ENCODE measurements at places on chromosomes 4 and X.

GRCh38 chr4:48756689-48757220 lies 23.3 kb downstream of the FRYL start:
- no peak for DNase-seq

DNA sequence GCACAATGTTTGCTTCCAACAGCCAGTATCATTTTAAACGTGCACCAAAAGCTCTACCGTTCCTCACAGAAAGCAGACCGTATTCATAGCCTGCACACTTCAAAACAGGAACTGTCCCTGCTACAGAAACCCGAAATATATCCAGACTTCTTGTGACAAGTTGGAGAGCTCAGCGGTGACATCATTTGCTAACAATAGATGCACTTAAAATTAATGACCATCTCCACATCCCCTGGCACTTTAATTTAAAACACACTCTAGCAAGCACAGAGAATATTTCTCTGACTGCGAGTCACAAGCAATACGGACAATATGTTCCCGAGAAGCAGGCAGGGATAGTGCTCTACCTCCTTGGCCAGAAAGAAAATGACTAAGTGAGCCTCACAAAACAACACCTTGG lies 2.5 kb downstream of the NYX start:
- DNase-seq = no peak

GRCh38 chrX:38804432-38804681 lies 3.1 kb downstream of the MID1IP1 start:
- no peak for DNase-seq

DNA sequence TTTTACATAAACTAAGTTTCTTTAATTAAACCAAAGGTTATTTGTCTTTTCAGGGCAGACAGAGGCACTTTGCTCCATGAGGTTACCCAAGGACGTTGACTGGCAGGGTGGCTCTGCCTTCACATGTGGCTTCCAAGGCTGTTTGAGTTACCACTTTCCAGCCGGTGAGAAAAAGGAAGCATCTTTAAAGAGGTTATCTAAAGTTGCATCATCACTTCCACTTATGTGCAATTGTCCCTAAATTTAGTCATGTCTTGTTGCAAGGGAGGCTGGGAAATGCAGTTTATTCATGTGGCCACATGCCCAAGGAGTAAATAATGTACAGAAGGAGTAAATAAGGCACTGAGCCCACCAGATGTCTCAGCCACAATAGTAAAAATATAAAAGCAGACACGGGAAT lies 29.0 kb upstream of the RAP1GDS1 start:
- no peak for DNase-seq

DNA sequence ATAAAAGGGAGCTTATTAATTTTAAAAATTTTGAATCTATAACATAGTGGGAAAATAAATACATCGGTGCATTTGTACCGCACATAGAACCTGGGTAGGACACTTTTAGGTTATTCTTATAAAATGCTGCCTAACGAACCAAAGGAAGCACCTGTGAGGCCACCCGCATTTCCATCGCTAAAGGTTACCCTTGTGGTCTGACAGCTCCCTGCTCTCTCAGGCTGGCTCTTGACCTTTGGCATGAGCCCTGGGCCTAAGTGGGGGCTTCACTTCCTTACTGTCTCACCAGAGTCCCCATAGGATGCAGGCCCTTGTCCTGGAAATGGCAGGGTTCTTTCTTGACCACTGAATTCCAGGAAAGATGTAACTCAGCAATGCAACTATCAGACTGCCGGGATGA lies 46.0 kb downstream of the HADH start:
- DNase-seq = no peak

DNA sequence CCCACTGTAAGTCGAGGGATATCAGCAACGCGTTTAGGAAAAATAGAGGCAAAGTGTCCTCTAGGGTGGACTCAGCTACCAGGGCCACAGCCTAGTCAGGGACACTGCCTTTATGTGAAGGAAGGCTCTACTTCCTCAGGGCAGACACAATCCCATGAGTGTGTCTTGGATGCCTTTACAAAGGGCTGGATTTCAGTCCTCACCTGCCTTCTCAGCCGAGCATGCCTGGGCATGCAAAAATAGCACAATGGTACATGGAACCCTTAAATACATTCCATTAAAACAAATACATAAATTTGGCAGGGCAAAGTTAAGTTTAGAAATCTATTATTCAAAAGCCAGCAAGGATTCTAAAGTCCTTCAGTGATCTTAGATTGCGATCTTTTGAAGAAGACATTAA lies 51.1 kb downstream of the DMD start:
- no peak for DNase-seq

DNA sequence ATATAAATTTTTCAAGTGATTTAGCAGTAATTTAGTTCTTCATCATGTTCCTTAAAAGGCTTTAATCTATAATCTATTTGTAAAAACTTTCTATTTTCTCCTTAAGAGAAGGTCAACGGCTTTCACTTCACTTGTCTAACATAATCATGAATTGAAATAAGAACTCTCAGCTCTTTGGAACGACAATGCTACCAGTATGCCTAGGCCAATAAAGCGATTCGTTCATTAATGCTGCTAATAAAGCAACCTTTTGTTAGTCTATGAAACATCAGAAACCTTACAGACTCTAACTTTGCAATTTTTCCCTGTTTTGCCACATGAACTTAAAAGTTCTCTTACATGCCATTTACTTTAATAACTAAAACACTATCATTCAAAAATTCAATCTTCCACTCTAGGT lies 47.6 kb downstream of the FBXW7 start:
- DNase-seq = no peak

DNA sequence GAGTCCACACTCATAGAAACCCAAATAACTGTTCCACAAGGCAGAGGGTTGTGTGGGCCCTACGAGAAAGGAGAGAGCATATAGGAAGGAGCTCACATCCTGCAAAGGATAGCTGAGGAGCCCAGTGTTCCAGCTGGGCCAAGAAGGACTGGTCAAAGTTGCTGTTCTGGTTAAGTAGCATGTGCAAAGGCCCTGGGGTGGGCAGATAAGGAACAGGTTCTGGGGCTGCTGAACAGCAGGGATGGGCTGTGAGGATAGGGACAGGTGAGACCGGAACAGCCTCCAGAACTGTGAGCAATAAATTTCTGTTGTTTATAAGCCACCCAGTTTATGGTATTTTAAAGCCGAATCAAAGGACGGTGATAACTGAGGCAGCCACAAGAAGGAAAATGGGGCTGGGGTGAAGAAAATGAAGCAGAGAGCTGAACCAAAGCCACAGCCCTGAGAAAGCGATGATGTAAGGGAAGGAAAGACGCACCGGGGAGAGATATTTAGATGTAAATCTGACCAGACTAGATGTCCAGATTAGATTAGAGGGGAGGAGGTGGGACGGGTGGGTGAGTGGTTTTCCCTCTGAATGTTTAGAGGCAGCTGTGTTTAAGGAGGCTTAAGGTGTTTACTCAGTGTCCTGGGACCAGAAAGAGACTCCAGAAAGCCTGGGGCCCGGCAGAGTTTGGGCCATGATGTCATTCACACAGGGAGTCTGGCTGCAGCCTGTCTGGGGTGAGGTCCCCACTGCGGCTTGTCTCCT lies 180.8 kb upstream of the BCOR start:
- DNase-seq = no peak

DNA sequence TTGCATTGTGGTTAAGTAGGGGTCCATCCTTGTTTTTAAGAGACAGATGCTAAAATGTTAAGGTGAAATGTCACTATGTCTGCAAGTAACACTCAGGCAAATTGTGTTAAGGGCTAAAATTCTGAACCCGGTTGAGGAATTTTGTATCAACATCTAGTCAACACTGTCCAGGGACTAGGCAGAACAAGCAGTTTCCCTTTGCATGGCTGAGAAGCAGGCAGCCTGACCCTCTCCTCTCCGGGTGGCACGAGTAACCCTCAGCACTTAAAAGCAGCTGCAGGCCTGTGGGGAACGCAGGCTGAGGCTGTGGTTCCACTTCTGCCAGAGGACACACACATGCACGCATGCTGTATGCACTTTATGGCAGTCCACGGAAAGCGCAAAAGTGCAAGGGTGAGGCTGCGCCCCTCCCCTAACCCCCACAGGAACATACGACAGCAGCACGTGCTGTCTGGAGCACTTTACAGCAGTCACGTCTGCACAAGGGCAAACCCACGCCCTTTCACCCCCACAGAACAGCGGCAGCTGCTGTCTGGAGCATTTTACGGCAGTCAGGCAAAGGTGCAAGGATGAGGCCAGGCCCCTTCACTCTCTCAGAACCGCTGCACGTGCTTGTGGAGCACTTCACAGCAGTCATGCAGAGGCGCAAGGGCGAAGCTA lies 619 bp upstream of the MPC1L start:
- no peak for DNase-seq

DNA sequence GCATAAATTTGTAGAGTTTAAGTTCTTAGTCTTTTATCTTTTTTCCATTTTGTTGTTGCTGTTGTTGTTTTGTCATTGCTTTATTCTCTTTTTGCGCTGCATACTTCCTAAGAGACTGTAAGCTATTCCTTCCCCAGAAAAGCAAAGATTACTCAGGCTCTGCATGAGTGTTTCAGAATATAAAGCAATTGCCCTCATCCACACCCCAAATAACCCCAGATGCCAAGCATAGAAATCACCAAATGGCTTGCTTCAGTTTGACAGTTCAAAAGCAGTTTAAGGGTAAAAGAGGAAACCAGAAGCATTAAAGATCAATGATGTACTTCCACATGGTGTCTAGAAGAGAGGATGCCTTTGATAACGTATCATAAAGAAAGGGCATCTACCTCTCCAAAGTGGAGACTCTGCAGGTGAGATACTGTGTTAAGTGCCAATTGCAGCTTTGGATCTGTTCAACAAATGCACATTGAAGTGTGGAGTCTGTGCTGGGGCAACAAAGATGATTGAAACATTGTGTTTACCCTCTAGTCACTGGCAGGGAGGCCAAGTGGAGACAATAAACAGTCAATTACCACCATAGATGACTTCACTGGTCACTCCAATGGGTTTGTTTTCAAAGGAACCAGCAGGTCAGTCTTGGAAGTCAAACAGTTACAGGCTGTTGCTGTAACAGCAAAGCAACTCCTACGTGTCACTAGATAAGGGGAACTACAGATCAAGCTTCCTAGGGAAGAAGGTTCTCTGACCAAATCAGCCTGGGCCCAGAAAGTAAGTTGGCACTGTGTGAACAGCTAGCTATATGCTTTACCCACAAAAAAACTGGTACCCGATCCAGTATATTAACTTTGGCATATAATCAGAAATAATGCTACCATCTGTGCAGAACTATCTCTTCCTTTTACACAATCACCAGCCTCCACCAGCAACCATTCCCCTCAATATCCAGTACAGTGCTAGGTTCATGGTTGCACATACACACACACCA lies 40.6 kb upstream of the IL21 start:
- no peak for DNase-seq

GRCh38 chrX:41067721-41068120 lies 17.5 kb upstream of the USP9X start:
- DNase-seq = no peak

- no peak for DNase-seq
Measured at GRCh38 chrX:11787564-11787963, 29.5 kb downstream of the MSL3 start.

GRCh38 chr4:66157594-66157993 lies 487.3 kb upstream of the EPHA5 start:
- DNase-seq = no peak

- DNase-seq = no peak
Measured at GRCh38 chr4:139808381-139808807, 142.8 kb downstream of the MGST2 start.

DNA sequence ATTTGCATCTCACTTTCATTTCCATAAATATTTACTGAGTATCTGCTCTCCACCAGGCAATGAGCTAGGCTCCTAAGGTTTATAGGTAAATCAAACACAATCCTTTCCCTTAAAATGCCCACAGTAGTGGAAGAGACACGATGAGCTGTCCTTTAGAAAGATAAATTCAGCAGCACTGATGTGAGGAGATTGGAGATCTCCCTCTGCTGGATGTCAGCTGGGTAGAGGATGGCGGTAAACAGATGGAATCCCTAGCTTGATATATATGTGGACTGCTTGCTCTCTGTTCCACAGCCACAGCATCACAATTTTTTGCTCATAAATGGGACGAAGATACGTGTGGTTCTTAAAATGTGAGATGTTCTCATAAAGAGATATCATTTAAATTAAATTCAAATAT lies 216.4 kb upstream of the RASGEF1B start:
- DNase-seq = no peak

GRCh38 chr4:157115613-157116335 lies 39.8 kb downstream of the GLRB start:
- DNase-seq = no peak

- no peak for DNase-seq
Measured at GRCh38 chr4:73593631-73594241, 26.5 kb downstream of the RASSF6 start.

DNA sequence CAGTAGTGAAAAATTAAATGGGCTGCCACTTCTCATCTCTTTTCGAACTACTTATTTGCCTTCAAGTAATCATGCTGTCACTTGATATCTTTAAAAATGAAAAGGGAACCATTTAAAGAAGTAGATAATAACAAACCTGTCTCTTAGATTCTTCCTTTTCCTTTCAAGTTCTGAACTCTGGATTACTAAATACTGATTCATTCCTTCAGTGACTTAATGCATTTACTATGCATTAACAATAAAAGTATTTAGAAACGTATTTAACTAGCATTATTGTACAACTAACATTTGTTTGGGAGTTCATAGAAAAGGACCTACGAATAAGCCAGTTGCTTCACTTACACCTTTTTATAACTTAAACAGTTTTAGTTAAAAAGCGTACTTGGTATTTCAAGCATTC lies 61.1 kb upstream of the RAB33B start:
- DNase-seq = no peak
